ENCODE measurements at places on chromosomes 7 and 10.
A peak's percentile ranks its signal among the peaks of the same experiment; 100 is the strongest.

- DNase-seq = peak; percentile 81
Measured at GRCh38 chr7:604001-604883, 84.6 kb upstream of the PDGFA start.

DNA sequence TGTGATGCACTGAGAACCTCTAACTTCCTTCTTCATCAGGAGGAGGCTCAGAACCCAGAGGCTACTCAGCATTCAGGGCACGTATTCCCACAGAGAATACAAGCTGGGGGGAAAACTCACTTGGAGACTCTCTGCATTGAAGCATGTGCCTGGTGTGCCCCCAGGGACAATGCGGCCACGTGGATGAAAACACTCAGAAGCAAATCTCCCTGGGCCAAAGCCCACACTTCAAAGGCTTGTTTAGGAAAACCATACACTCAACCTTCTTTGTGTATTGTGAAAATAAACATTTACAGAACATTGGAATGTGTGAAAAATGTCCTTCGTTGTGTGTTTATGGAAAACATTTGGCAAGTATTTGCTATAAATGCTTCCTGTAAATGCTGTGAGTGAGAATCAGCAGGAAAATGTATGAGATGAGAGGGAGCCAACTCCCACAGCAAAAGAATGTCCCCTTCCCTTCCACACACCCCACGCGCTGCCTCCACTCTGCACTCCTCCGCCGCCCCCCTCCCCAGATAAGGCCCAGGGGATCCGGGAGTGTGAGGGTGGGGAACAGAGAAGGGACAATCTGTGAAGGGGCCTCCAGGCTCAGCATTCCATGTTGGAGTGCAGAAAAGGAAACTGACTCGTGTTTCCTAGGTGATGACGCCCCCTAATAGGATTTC, 339.5 kb downstream of the ELMO1 start:
- no peak for DNase-seq

DNA sequence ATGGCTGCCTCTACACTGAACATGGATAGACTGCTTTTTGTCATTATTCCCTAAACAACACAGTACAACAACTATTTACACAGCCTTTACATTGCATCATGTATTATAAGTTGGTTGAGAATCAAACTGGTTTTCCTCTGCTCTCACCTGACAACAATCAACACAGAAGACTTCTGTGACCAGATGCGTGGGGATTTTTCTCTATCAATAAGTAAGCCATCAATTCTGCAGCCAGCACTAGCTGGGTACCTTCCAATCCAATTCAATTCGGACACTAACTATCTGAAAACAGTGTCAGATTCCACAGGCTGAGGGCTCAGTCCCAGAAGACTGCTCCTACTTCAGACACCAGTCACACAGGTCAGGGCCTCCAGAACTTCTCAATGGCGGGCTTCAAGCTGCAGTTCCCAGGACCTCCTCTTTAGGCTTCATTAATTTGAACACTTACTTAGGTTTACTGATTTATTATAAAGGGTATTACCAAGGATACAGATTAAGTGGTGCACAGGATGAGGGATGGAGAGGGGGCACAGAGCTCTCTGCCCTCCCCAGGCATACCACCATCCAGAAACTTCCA, 36.4 kb upstream of the ASL start:
- DNase-seq = no peak

- no peak for DNase-seq
Measured at GRCh38 chr7:157494506-157495176, 157.8 kb downstream of the DNAJB6 start.

GRCh38 chr7:153276394-153276793, 516.8 kb downstream of the ACTR3B start:
- DNase-seq = no peak

DNA sequence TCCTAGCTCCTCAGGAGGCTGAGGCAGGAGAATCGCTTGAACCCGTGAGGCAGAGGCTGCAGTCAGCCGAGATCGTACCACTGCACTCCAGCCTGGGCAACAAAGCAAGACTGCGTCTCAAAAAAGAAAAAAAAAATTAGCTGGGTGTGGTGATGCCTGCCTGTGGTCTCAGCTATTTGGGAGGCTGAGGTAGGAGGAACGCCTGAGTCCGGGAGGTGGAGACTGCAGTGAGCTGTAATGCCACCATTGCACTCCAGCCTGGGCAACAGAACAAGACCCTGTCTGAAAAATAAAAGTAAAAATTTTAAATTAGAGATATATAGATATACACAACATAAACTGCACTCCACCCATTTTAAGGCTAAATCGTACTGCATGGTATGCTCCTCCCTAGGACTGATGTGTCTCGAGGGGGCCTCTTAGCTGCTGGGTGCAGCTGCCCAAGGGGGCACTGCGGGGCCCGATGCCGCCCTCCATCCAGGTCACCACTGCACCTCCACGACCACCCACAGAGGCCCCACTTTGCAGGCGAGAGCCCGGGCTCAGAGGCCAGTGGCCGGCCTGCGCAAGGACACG, 40.9 kb upstream of the FOXK1 start:
- DNase-seq = peak; percentile 28

GRCh38 chr10:88467835-88468485, 115.2 kb downstream of the RNLS start:
- no peak for DNase-seq

DNA sequence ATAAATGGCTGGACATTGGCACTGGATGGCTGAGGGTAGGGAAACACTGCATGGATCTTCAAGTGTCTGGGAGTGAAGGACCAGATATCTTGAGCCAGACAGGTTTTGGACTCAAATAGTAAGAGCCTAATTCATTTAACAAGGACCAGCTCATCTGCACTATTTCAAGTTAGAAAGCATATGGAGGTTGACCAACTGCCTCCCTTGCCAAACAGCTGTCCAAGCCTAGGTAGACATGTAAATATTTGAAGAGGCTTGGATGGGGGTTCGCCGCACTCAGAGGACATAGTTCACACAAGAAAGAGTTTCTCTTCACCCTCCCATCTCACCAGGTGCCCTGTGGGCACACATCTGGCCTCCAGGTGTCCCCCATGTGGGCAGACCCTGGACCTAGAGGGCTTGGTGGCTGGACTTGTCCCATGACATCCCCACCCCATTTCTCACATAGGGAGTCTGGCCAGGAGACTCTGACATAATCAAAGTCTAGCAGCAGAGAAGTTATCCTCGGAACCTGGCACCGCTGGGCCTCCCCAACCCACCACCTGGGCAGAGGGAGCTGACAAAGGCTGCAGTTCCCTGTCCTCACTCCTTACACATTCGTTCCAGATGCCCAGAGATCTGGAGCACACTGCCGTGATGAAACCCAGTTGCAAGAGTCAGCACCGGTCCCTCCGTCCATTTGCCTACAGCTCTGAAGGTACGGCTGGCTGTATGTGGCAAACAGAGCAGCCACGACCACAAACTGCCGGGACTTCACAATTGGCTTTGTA, 116.9 kb upstream of the GDF10 start:
- no peak for DNase-seq

- no peak for DNase-seq
Measured at GRCh38 chr7:73985737-73986141, 42.2 kb upstream of the ELN start.

- DNase-seq = no peak
Measured at GRCh38 chr10:3528271-3528670, 256.7 kb downstream of the KLF6 start.

DNA sequence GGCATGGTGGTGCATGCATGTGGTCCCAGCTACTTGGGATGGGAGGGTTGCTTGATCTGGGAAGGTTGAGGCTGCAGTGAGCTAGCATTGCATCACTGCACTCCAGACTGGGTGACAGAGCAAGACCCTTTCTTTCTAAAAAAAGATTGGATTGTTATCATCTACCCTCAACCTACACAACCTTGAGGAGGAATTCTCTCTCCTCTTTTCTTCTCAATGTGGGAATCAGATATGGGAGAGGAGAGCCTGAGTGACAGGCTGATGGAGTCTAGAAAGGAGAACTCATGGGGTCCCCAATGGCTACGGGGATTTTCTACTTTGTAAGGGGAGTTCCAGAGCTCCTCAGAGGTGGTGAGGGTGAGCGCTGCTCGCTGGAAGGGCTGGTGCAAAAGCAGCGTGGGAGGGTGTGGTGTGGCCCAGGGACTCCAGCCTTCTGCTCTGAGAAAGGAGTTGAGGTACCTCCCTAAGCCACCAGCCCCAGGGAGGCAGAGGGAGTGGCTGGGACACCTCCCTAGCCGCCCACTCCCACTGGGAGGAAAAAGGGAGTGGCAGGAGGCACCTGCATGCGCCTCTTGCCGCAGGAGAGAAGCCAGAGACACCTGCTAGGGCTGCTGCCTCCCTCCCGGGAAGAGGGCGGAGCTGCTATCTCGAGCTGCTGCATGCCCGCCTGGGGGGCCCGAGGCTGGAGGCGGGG, 48.4 kb downstream of the GATA3 start:
- DNase-seq = no peak

- no peak for DNase-seq
Measured at GRCh38 chr10:96089116-96089515, 41.0 kb upstream of the ZNF518A start.

- DNase-seq = no peak
Measured at GRCh38 chr7:124843336-124843735, 77.7 kb upstream of the GPR37 start.

- DNase-seq = no peak
Measured at GRCh38 chr10:71065659-71066058, 146.7 kb upstream of the UNC5B start.

DNA sequence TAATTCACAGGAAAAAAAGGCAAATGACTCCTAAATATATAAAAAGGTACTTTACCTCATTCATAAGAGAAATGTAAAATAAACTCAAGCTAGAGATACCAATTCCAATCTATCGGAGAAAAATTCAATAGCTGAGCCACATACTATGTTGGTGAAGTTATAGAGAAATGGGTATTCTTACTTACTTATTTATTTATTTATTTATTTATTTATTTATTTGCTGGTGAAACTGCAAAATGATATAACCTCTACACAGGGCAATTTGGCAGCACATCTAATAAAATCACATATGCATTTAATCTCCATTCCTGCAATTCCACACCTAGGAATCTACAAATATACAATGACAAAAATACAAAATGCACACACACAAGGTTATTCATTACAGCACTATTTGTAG, 117.5 kb upstream of the TMEM168 start:
- DNase-seq = no peak

- DNase-seq = no peak
Measured at GRCh38 chr10:97514344-97514743, 15.6 kb downstream of the UBTD1 start.

DNA sequence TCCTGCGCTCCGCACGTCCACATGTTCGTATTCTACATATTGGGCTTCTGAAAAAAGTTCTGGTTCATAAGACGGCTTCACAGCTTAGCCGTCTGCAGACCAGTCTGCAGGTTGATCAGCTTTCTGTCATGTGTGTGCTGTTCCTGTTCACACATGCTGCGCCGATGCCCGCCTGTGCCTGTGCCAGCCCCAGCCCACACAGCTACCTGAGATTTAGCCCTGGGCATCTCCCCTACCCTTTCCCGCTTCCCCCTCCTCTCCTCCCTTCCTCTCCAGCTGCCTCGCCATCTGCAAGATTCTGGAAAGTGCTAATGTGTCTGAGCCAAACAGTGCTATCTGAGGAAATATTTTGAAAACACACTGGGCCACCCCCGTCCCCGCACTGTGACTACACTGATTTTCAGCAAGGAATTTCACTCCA, 7.1 kb downstream of the CHST3 start:
- DNase-seq = no peak

GRCh38 chr7:115707258-115708012, 323.1 kb downstream of the TFEC start:
- no peak for DNase-seq

GRCh38 chr7:1925973-1926907, 256.2 kb downstream of the ELFN1 start:
- DNase-seq = peak; percentile 92

- no peak for DNase-seq
Measured at GRCh38 chr7:78594156-78594555, 795.6 kb downstream of the PHTF2 start.

DNA sequence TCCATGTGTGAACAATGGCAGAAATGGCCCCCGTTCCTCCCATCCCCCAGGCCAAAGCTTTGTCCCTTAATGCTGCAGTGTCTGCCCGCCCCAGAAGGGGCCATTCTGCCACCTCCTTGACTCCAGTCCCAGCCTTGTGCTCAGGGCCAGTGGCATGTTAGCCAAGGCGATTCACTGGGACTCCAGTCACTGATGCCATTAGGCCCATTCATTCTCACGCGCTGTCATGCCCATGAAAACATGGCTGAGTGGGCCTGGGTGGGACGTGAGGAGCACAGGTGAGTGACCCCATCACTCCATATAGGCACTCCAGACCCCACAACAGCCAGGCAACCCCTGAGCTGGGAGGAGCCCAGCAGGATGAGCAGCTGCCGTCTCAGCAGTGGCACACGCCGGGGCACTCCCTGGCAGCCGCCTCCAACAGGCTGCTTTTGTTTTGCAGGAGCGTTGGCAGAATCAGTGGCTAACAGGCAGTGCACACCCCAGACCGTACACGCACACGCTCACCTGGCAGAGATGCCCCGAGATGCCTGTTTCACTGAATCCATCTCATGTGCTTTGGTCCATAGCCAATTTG, 79.5 kb downstream of the TCERG1L start:
- DNase-seq = no peak

- DNase-seq = peak; percentile 48
Measured at GRCh38 chr10:50512743-50513416, 110.9 kb downstream of the SGMS1 start.

- DNase-seq = peak; percentile 75
Measured at GRCh38 chr7:105675934-105676371, 94.7 kb upstream of the EFCAB10 start.

DNA sequence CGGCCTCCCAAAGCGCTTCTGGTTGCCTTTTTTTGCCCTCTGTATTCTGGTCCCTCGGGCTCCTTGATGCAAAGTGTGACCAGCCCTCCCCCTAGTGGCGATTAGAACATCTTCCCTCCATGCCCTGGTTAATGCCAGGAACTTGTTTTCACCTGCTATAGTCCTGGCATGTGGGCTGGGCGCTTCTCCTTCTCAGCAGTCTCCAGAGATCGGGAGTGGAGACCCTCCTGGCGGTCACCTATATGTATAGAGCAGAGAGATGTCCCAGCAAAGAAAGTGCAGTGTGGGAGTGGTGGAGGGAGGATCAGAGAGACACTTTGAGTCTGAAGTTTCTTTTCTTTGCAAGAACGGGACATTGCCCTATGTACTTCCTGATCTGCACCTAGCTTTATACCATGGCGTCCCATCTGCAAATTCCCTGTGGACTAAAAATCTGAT, 264.1 kb downstream of the OTUD1 start:
- DNase-seq = peak; percentile 66

GRCh38 chr7:87599336-87599735, 1.3 kb downstream of the ABCB1 start:
- DNase-seq = peak; percentile 6

DNA sequence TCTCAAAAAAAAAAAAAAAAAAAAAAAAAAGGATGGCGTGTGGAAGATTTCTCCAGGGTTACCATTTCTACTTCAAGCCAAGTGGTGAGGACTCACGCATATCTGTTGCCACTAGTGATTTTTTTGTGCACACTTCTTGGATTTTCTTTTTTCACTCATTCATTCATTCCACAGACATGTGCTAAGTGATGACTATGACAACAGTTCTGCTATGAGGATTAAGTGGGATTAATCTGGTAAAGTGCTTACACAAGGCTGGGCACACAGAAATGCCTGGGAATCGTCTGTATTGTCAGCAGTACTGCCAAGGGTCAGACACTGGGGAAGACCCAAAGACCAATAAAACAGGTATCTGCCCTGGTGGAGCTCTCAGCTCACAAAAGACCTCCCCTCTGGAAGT, 6.3 kb upstream of the OPN1SW start:
- no peak for DNase-seq
